ENCODE measurements at places on chromosomes 6 and 20.

- DNase-seq, result no peak
Observed at GRCh38 chr20:19890445-19891051, 126.6 kb upstream of the NAA20 start.

GRCh38 chr6:115896538-115897129, 164.1 kb downstream of the FRK start:
- DNase-seq, result no peak

DNA sequence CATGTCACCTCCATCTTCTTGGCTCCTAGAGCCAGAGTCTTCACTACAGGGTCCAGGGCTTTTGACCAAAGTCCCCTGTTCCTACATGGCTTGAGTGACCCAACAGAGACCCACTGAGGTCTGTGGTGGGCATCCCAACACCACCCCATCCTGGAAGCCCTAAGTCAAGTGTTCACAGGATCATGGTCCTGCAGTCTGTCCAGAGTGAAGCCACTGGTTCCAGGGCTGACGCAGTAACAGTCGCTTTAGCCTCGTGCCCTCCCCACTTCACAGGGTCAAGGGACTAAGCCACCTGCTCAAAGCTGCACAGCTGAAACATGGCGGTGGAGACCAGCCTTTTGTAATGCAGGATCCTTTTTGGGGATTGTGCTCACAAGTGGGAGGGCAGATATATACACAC, 133.9 kb downstream of the JPH2 start:
- DNase-seq, result no peak

GRCh38 chr20:19783966-19784401, 25.9 kb downstream of the RIN2 start:
- DNase-seq, result no peak

DNA sequence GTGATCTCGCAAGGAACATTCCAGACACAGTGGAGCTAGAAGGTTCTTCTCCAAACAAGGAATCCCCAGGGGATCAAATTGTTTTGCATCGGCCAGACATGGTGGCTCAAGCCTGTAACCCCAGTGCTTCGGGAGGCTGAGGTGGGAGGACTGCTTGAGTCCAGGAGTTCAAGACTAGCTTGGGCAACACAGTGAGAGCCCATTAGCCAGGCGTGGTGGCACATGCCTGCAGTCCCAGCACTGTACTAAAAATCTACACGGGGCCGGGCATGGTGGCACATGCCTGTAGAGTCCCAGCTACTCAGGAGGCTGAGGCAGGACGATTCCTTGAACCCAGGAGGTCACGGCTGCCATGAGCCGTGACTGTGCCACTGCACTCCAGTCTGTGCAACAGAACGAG, 15.3 kb downstream of the GMEB2 start:
- DNase-seq, result no peak

DNA sequence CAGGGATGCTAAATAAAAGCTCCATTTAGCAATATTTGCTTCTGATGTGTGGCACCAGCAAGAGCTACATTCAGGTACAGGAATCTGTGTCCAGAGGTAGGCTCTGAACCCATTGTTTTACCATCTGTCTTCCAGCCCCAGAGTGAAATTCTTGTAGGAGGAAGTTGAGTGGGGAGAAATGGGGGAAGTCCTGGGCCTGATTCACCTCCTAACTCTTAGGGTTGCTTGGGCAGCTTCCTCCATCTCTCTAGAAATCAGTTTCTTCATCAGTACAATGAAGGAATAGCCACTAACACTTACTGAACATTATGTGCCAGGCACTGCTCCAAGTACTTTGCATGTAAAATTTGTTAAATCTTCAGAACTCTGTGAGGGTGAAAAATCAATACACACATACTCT, 35.1 kb upstream of the TSPYL1 start:
- no peak for DNase-seq

- no peak for DNase-seq
Observed at GRCh38 chr6:37225350-37226169, 32.0 kb upstream of the TBC1D22B start.

GRCh38 chr6:1739680-1740079, 130.0 kb downstream of the FOXC1 start:
- DNase-seq, result no peak

DNA sequence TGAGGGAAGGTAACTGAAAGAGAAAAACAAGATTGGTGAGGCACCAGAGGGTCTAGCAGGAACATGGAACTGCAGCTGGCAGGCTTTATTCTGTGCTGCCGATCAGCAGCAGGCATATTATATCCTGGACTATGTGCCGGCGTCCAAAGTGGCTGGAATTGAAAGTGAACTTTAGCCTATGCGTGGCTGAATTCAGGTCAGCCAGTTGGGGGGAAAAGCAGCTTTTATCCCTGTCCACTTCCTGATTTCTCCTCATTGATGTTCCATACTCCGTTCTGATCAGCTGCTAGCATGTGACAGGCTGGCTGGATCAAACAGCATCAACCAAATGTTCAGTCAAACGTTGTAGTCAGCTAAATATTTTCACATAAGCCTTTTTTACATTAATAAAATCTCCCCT, 99.0 kb downstream of the CAP2 start:
- DNase-seq, result no peak

GRCh38 chr20:14114065-14114704, 118.9 kb downstream of the MACROD2 start:
- no peak for DNase-seq

DNA sequence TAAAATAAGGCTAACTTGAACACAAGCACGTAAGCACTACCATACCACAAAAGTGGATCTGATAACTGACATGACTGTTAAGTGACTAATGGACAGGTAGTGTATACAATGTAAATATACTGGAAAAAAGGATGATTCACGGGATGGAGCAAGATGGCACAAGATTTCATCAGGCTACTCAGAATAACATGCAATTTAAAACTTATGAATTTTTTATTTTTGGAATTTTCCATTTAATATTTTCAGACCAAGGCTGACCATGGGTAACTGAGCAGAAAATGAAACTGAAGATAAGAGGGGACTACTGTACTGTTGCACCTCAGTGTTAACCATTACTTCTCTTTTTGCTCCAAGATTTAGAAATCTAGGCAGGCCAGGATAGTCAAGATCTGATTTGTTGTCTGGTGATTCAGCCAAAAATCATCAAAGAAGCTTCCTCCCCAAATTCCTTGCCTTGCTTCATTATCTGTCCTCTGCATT, 45.4 kb downstream of the TPBG start:
- DNase-seq, result no peak

GRCh38 chr6:26390531-26390930, 7.6 kb downstream of the BTN2A2 start:
- no peak for DNase-seq

GRCh38 chr20:25360631-25361286, 29.9 kb downstream of the ABHD12 start:
- no peak for DNase-seq

DNA sequence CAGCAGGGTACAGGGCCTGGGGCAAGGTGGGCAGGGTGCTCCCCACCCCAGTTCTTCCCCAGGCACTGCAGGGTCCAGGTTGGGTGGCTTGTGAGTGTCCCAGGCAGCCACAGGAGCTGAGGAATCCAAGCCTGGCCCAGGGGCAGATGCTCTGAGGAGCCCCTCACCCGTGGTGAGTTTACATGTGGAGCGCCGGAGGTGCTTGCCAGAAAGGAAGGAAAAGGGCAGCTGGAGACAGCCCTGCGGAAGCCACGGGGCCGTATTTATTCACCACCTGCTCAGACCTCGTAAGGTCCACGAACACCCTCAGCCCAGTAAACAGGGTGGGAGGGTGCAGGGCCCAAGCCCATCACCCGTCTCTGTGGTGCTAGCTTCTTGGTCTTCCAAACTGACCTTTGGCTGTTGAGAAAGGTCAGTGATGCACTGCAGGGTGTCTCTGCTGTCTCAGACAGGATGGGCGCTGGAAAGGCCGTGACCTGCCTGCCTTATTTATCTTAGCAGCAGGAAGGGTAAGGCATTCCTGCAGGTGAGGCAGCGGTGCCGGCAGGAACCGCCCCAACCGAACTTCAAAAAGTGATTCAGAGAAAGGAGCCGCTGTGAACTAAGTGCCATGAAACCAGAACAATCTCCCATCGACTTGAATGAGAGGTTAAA, 4.0 kb upstream of the FRMD1 start:
- DNase-seq, result no peak

DNA sequence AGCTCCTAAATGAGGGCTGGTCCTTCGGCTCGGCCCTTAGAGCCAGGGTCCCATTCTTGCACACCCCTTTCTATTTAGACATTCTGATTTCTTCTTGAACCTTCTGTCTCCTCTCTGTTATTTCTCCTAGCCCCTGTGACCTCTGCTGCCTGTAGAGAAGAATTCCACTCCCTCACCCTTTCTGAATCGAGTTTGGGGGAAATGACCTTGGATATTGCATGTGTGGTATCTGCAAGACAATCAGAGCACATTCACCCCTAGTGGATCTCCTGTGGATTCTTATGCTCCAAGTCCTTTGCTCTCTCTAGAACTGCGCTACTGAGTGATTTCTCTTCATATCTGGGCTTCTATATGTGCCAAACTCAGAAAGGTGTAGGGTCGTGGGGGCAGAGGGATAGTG, 55.0 kb downstream of the SLC35D3 start:
- no peak for DNase-seq

DNA sequence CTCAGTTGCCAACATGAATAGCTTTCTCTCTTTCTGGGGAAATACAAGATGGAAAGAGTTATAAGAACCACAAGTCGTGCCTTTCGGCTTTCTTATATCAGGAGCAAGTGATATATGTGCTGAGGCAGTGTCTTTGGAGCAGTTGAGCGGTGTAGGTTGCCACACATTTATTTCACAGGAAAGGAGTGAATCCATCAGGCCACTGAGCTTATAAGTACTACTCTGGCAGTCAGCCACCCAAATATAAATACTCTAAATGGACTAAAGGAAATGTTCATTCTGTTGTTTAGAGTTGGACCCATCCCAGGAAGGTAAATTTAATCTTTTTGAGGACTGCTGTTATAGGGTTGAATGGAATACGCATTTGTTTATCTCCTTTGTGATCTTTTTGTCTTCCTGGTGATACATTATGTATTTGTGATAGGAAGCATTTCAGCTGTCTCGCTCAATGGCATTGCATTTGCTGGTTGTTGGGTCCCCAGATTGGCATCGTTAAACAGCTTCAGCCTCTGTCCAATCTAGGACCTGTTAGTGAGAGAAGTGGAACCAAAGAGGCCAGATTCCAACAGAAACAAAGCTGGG, 139.7 kb downstream of the SOBP start:
- no peak for DNase-seq

- DNase-seq, result no peak
Observed at GRCh38 chr20:20549267-20549612, 163.2 kb downstream of the RALGAPA2 start.

GRCh38 chr20:24389686-24390085, 79.7 kb upstream of the SYNDIG1 start:
- DNase-seq, result no peak

- DNase-seq, result no peak
Observed at GRCh38 chr20:41286240-41286851, 31.2 kb downstream of the ZHX3 start.

DNA sequence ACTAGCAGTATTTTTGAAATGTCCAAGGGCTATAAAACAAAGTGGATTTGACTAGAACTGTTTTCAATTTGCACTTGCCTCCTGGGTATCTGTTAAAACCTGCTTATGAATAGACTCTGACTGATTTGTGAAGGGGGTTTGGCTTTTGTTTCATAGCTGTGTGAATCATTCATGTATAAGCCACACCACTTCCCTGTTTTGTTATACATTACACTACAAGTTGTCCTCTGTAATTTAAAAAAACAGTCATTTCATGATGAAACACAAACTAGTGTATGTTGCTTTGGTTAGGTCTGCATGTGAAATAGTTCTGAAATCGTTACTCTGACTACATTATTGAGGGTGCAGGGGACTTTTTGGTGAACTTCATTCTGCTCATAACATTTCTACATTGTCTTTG, 121.7 kb downstream of the NKAIN2 start:
- DNase-seq, result no peak

GRCh38 chr20:63158845-63159244, 57.1 kb downstream of the YTHDF1 start:
- DNase-seq, result no peak

DNA sequence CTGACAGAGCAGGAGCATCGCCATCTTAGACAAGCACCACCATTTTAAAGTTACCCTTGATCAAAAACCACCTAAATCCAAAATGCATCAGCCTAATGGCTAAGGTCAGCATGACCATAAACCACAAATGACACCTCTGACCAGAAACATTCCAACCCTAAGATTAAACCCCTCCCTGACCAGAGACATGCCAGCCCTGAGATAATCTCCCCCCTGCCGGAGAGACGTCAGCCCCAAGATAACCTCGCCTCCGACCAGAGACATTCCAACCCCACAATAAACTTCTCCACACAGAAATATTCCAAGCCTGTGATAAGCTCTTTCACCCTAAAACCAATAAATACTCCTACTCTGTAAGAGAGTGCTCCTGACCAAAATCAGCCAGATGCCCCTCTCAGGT, 53.5 kb downstream of the PXDC1 start:
- DNase-seq, result no peak

- no peak for DNase-seq
Observed at GRCh38 chr6:164106345-164106769, 691.8 kb downstream of the QKI start.

GRCh38 chr6:108518714-108519576, 41.8 kb upstream of the FOXO3 start:
- DNase-seq, result no peak

GRCh38 chr20:22916021-22916842, 118.9 kb upstream of the SSTR4 start:
- DNase-seq, result no peak

GRCh38 chr20:8078528-8078914, 53.5 kb upstream of the PLCB1 start:
- no peak for DNase-seq

DNA sequence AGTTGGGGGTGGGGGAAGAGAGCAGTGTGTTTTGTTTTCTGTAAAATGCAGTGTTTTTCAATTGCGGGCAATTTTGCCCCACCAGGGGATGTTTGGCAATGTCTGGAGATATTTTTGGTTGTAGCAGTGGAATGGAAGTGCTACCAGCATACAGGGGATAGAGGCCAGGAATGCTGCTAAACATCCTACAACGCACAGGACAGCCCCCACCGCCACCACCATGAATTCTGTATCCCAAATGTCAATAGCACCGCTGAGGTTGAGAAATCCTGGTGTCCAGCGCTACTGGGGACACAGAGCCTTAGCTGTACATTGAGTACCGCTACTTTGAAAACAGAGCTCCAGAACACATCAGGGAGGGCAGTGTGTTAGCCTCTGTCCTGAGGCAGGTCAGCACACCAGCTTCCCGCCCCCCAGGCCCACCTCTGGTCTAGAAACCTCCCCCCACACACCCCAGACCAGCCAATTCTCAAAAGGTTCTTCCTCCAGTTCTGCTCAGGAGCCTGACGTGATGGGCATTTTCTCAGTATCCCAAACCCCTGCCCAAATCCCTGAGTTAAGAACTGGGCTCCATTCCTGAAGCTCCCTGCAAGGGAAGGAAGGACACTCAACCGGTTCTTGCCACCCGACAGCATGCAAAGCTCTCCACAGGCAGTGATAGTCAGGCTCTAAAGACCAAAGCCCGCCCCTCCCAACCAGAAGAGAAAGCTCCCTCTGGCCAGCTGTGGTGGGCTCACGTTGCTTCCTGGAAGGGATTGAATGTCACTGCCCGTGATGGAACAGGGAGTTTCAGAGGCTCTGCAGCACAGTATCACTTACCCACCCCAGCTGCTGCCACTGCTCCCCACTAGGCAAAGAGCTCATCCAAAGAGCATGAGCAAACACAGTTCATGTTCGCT, 321.5 kb upstream of the JARID2 start:
- no peak for DNase-seq

Data from stimulated activated CD8-positive, alpha-beta memory T cell treated with anti-CD3 and anti-CD28 coated beads, Interleukin-15, amount 100 ng/mL, for 24 hours (primary cell).